Heart right ventricle (tissue), 16 donors: ENCODE measurements at places on chromosomes 6 and 20. TPM values are rescaled to one million over a fixed set of nuclear protein-coding genes. Genes with fewer than 3 reads are reported as not detected.
A peak's percentile ranks its signal among the peaks of the same experiment; 100 is the strongest.

GRCh38 chr6:51386347-51386836 lies 567.7 kb downstream of the TFAP2B start:
- H3K27ac ChIP-seq, result no peak overlapping the region
- no peaks in the 10 kb centered on the region for H3K27me3 ChIP-seq
- no peaks in the 10 kb centered on the region for H3K4me1 ChIP-seq
- DNase-seq, result no peak
- no peaks in the 10 kb centered on the region for H3K36me3 ChIP-seq

DNA sequence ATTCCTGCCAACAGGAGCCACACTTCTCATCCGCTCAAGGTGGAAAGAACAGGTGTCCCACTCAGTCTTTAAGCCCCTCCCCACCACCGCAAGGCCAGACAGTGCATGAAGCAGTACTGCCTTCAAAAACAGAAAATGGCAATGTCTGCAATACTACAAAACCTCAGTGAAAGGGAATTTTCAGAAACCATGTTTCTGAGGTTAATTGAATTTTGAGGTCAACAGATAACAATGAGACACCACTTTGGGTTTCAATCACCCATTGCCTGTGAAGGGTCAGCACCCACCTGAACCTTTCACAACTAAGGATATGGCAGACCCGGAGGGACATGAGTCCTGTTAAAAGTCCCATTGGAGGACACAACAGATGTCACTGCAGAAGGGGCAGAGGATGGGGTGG lies 13.0 kb downstream of the ZC3H12D start:
- H3K4me1 ChIP-seq, result no peaks in the 10 kb centered on the region
- H3K27me3 ChIP-seq, result peaks cover 11% of the 10 kb centered on the region
- no peak overlapping the region for H3K4me3 ChIP-seq
- no peak overlapping the region for H3K27ac ChIP-seq
- DNase-seq, result no peak

DNA sequence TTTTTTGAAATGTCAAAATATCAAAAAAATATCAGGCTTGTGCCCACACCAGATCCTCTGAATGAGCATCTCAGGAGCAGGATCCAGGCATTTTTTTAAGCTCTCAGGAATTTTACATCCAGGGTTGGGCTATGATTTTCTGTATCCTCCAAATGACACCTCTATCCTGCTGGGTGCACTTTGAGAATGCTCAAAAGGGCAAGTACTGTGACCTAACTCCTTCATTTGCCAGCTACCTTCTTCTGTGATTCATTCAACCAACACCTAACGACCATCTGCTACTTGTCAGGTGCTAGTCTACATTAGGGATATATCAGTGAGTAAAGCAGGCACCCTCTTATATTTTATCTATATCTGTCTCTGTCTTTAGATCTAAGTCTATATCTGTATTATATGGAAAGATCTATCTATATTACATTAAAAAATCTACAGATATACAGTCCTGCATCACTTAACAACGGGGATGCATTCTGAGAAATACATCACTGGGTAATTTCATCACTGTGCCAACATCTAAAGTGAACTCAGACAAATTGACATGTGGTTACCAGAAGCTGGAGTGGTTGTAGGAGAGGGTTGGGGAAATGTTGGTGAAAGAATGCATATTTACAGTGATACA lies 131.6 kb downstream of the KIF16B start:
- peaks cover 21% of the 10 kb centered on the region for H3K4me1 ChIP-seq
- H3K27ac ChIP-seq, result no peak overlapping the region
- H3K4me3 ChIP-seq, result no peak overlapping the region

- no peak overlapping the region for H3K27ac ChIP-seq
- no peaks in the 10 kb centered on the region for H3K27me3 ChIP-seq
- no peak for DNase-seq
- no peak overlapping the region for H3K4me3 ChIP-seq
- no peaks in the 10 kb centered on the region for H3K36me3 ChIP-seq
- no peaks in the 10 kb centered on the region for H3K4me1 ChIP-seq
Measured at GRCh38 chr6:102015431-102015830, 621.9 kb downstream of the GRIK2 start.

GRCh38 chr20:24984961-24985640 lies 7.5 kb downstream of the APMAP start:
- H3K36me3 ChIP-seq, result no peaks in the 10 kb centered on the region
- peaks cover 25% of the 10 kb centered on the region for H3K4me1 ChIP-seq
- no peak overlapping the region for H3K4me3 ChIP-seq
- DNase-seq, result no peak
- peak overlapping the region; percentile 16 for H3K27ac ChIP-seq
- H3K27me3 ChIP-seq, result no peaks in the 10 kb centered on the region

The VSTM2L gene
- 12.1 TPM for total RNA-seq

The MATN4 gene
- total RNA-seq, result not detected

The HUS1B gene
- 0.25 TPM for total RNA-seq

DNA sequence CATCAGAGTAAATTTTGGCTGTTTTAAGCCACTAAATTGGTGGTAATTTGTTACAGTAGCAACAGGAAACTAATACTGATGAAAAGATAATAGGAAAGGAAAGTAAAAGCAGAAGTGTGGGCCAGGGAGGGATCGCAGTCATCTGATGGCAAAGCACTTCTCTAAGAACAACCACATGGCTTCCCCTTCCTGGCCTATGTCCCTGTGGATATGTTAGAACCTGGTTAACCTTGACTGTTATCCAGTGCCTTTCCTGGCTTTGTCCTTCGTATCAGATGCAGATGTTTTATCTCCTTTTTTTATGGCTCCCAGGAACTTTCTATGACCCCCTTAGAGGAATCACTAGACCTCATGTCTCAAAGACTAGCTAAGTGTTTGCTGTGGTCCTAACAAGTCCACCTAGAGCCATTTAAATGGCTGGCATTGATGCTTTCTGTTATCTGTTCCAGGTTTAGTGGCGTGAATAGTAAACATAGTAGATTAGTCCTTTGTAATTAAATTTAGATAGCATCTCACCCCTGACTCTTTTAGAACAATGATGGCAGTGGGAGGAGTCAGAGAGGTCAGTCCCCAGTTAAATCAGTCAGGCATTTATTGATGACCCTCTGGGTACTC lies 79.2 kb upstream of the PHACTR2 start:
- H3K4me1 ChIP-seq, result peaks cover 51% of the 10 kb centered on the region
- no peak overlapping the region for H3K4me3 ChIP-seq
- no peak for DNase-seq
- peak overlapping the region; percentile 37 for H3K27ac ChIP-seq
- no peaks in the 10 kb centered on the region for H3K36me3 ChIP-seq

The SYNDIG1 gene
- 8.7 TPM for total RNA-seq
